ENCODE measurements at places on chromosomes 13 and 19.
A peak's percentile ranks its signal among the peaks of the same experiment; 100 is the strongest.

GRCh38 chr13:49351871-49352270 is 92.0 kb downstream of the CAB39L start:
- no peak for DNase-seq

DNA sequence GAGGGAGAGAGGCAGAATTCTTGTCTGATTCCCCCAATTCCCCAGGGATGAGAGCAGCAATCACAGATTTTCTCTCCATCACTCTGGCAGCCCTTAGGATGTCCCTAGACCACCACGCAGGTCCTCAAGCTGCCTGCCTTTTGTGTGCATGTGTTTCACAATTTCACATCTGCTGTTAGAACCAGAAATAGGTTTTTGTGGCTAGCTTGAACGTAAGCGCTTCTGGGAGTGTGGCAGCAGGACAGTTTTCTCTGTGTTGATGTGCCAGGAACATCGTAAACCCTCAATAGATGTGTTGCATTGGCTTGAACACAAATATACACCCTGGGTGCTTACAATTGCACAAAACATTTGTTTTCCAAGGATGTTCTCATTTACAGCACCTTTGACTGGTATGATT is 78.8 kb upstream of the TMTC4 start:
- DNase-seq, result no peak

DNA sequence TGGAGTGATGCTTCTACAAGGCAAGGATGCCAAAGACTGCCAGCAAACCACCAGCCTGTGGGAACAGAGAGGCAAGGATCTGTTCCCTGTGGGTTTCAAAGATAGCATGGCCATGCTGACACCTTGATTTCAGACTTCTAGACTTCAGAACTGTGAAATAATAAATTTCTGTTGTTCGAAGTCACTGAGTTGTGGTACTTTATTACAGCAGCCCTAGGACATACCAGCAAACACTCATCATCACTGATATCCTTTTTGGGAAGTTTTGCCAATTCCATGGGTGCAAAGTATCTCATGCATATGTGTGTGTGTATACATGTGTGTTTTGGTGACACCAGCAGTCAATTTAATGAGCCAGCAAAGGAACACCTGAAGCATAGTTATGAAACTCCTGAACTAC is 21.0 kb downstream of the LMO7 start:
- no peak for DNase-seq

DNA sequence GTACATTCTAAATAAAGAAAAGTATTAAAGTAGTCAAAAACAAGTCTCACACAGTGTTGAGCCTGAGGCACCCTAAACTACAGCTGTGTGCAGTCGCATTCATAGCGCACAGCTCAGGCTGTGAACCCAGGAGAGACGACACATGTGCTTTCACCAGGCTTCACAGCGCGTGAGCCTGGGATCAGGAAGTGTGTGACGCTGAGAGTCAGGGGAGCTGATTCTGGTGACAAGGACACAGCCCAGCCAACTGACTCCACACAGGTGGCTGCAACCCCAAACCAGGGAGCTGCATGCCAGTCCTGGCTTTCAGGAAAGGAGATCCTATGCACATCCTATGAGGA is 41.6 kb downstream of the COL4A1 start:
- no peak for DNase-seq

- DNase-seq, result no peak
Measured at GRCh38 chr19:49700563-49700962, 9.6 kb downstream of the CPT1C start.

- DNase-seq, result no peak
Measured at GRCh38 chr19:30870876-30871275, 478.4 kb downstream of the TSHZ3 start.

GRCh38 chr13:67934617-67935330 is 704.6 kb upstream of the PCDH9 start:
- DNase-seq, result no peak

DNA sequence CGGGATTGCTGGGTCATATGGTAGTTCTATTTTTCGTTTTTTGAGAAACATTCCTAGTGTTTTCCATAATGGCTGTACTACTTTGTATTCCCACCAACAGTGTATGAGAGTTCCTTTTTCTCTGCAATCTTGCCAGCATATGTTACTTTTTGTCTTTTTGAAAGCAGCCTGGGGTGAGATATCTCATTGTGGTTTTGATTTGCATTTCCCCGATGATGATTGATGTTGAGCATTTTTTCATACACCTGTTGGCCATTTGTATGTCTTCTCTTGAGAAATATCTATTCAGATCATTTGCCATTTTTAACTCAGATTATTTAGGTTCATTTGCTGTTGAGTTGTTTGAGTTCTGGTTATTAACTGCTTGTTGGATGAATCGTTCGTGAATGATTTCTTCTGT is 18.5 kb upstream of the ATP12A start:
- DNase-seq, result no peak

- DNase-seq, result no peak
Measured at GRCh38 chr13:49319951-49320350, 72.2 kb downstream of the CDADC1 start.

GRCh38 chr19:12965812-12966135 is 3.6 kb upstream of the DAND5 start:
- no peak for DNase-seq

DNA sequence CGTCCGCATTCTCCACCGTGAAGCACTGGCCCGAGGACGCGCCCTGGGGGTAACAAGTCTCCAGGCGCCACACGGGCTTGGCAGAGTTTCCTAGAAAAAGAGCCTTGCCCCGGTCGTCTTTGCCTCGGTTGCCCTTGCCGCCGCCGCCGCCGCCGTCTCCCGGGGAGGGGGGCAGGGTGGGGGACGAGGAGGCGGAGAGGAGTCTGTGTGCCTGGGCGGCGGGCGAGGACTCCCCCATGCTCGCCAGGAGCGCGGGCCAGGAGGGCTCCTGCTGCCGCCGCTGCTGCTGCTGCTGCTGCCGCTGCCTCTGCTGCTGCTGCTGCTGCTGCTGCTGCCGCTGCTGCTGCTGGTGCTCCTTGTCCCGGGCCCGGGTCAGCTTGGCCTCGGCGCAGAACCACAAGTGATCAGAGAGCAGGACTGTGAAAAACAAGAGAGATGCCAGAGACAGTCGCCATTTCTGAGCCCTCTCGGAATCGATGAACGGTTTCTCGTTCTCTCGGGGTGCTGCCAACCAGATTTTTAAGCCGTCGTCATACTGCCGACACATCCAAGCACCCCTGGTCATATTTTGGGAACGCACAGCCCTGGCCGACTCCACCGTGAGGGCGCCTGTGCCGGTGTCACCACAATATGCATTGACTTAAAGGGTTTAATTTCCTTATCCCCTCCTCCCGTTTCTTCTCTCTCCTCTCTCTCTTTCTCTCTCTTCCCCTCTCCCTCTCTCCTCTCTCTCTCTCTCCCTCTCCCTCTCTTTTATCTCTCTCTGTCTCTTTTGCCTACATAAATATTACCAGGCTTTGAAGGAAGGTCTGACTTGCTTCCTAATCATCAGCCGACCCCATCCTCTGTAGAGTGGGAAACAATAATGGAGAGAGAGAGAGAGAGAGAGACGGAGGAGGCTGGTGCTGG is 349.1 kb downstream of the LIG4 start:
- peak; percentile 67 for DNase-seq

GRCh38 chr13:81017513-81018152 is 676.7 kb upstream of the SPRY2 start:
- DNase-seq, result peak; percentile 58

GRCh38 chr19:4390567-4391305 is 9.6 kb downstream of the SH3GL1 start:
- DNase-seq, result no peak

- no peak for DNase-seq
Measured at GRCh38 chr19:40416918-40417642, 3.9 kb upstream of the PRX start.

GRCh38 chr19:12647047-12647446 is 19.5 kb downstream of the MAN2B1 start:
- no peak for DNase-seq

- DNase-seq, result no peak
Measured at GRCh38 chr19:23554548-23554947, 132.5 kb downstream of the ZNF675 start.

DNA sequence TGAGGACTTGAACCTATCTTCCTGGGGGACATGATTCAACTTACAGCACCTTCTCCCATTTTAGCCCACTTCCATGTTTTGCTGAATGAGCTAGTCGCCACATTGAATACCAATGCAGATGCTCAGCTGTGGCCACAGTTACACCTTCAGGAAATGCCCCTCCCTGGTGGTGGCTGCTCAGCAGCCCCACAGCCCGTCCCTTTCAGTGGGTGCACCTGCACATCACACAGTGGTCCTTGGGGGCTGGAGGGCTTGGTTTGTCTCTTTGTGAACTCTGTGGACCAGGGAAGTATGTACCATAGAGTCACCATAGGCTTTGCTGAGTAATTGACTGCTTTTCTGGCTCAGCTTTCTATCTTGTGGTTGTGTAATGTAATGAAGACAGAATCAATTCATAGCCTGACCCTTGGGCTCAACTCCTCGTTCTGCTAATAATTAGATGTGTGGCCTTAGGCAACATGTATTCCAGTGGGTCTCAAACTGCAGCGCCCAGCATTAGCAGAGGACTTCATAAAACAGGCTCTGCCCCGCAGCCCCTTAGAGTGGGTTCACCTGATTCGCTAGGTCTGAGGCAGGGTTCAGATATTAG is 48.1 kb upstream of the FARP1 start:
- no peak for DNase-seq

GRCh38 chr19:27750391-27751043 is 1462.4 kb downstream of the UQCRFS1 start:
- no peak for DNase-seq

DNA sequence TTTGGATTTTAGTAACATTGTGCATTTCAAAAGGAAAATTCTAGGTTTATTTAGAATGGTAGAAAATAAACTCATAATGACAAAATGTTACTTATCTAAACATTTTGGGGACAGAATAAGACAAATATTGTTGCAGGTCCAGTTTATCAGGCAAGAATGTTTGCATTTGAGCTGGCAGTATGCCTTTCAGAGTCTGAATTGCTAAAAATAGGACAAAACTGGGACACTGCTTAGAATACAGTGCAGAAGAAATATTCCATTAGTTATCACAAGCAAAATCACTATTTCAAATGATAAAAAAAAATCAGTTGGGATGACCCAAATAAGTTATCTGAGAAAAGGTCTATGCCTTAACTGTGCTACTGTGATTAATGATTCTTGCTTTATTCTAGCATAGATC is 870.3 kb upstream of the MIR17HG start:
- no peak for DNase-seq

DNA sequence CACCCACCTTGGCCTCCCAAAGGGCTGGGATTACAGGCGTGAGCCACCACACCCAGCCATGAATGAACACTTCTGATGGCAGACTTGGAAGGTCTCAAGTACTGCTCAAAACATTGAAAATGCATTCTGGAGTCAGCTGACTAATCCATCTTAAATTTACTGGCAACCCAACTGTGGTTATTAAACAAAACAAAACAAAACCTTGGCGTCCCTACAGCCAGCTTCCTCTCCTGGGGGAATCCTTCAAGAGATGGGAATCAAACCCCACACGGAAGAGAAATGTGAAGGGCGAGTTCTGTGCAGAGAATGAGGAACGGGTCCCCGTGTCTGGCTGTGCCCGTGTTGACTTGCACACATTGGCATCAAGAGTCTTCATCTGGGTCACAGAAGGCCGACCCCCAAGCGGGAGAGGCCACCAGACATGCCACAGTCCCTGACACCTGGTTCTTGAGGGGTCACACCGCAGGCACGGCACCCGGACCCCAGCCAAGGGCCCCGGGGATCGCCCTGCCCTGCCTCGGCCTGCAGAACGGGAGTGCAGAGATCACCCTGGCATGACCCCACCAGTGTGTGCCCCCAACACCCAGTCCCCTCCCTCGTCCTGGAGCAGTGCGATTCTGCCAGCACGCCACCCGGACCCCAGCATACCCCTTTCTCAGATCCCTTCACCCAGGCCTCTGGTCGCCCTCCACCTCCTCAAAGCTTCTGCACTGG is 3.2 kb downstream of the MAP2K2 start:
- DNase-seq, result no peak

- no peak for DNase-seq
Measured at GRCh38 chr13:43071824-43072223, 48.4 kb downstream of the DNAJC15 start.

GRCh38 chr19:33426621-33427361 is 53.3 kb downstream of the CEBPG start:
- DNase-seq, result no peak

DNA sequence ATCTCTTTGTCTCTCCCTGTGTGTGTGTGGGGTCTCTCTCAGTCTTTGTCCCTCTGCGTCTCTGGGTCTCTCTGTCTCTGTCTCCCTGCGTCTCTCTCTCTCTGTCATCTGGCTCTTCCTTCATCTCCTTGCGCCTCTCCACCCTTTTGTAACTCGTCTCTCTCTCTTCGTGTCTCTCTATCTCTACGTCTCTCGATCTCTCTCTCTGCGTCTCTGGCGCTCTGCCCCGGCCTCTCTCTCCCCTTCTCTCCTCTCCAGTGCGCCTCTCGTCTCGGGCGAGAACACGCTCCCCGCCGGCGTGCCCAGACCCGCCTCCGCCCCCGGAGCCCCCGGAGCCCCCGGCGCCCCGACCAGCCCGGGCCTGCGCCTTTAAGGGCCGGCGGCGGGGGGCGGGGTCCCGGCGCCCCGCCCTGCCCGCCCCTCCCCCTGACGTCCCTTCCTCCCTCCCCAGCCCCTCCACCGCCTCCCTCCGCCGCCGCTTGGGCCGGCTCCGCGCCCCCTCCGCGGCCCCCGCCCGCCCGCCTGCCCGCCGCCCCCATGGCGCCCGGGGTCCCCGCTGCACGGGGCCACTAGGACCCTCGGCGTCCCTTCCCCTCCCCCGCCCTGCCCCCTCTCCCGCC is at the start of gene MARK4:
Gene MARK4, plus strand, starts transcription at position 440 of the 620 bp plus-strand sequence. CDS start 318 bp downstream, outside the sequence.
- DNase-seq, result peak; percentile 45

GRCh38 chr19:46469541-46470185 is 1.7 kb downstream of the PNMA8A start:
- no peak for DNase-seq

DNA sequence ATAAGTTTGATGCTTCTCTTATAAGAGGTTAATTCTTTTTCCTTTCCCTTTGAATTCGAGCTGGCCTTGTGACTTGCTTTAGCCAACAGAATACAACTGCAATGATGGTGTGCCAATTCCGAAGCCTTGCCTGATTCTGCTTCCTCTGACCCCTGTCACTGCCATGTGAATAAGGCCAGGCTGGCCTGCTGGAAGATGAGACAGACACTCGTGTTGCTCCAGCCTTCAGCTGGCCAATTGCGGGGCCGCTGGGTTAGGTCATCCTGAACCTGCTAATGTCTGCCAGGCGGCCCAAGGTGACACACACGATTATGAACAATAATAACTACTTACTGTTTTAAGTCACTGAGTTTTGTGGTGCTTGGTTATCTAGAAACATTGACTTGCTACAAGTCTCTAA is 352.0 kb downstream of the MYO16 start:
- DNase-seq, result no peak

- no peak for DNase-seq
Measured at GRCh38 chr13:113916330-113916815, 52.5 kb upstream of the GAS6 start.

GRCh38 chr13:110520431-110521295 is 40.9 kb downstream of the RAB20 start:
- peak; percentile 4 for DNase-seq

- DNase-seq, result no peak
Measured at GRCh38 chr13:50635504-50635903, 208.0 kb downstream of the DLEU7 start.

- DNase-seq, result no peak
Measured at GRCh38 chr19:54387991-54388801, 23.5 kb upstream of the LAIR1 start.

- DNase-seq, result no peak
Measured at GRCh38 chr13:74987124-74987690, 494.8 kb downstream of the TBC1D4 start.

- DNase-seq, result no peak
Measured at GRCh38 chr19:42653841-42654240, 59.1 kb upstream of the CEACAM8 start.

GRCh38 chr13:63190219-63190618 is 1774.6 kb upstream of the PCDH20 start:
- no peak for DNase-seq
